Gastrocnemius medialis (tissue), 4 donors: ENCODE measurements at places on chromosomes 2 and 18. TPM values are rescaled to one million over a fixed set of nuclear protein-coding genes. Genes with fewer than 3 reads are reported as not detected.
A peak's percentile ranks its signal among the peaks of the same experiment; 100 is the strongest.

GRCh38 chr18:21342372-21342771 lies 100.3 kb downstream of the GREB1L start:
- H3K4me3 ChIP-seq: no peak overlapping the region
- H3K27me3 ChIP-seq: no peaks in the 10 kb centered on the region
- no peaks in the 10 kb centered on the region for H3K4me1 ChIP-seq
- no peak for DNase-seq

DNA sequence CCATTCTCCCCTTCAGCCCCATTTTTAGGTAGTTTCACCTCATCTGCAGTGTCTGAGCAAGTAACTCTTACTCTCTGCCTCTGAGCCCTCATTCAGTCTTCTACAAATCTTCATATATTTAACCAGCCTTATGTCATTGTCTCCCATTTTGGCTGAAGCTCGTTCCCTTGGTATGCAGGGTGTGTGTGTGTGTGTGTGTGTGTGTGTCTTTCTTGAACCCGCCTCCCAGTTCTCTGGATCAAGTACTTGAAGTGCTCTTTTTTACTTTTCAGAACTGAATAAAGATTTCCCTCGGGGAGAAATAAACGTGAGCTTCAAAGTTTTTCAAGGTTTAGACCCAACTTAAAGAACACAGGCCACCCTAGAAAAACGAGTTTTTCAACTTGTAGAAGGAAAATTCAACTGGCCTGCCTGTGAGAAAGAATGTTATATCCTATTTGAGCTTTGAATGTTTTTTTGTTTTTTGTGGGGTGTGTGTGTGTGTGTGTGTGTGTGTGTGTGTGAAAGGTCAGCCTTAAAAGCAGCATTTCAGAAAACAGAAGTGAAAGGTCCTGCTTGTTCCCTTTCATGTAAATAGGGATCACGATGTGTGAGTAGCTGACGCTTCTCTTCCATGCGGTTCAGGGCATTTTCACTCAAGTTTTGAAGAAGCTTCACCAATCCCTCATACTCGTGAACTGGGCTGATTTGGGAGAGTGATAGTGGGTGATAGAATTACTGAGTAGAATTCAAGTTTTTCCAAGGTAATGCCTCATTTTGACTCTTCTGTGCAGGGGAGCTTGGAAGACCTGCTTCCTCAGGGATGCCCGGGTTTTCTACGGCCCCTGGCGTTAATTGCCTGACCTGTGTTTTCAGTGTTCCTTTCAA lies 50.6 kb upstream of the EML6 start:
- H3K27me3 ChIP-seq: no peaks in the 10 kb centered on the region
- peak overlapping the region; percentile 81 for H3K27ac ChIP-seq
- H3K4me1 ChIP-seq: peaks cover 18% of the 10 kb centered on the region
- no peak for DNase-seq

DNA sequence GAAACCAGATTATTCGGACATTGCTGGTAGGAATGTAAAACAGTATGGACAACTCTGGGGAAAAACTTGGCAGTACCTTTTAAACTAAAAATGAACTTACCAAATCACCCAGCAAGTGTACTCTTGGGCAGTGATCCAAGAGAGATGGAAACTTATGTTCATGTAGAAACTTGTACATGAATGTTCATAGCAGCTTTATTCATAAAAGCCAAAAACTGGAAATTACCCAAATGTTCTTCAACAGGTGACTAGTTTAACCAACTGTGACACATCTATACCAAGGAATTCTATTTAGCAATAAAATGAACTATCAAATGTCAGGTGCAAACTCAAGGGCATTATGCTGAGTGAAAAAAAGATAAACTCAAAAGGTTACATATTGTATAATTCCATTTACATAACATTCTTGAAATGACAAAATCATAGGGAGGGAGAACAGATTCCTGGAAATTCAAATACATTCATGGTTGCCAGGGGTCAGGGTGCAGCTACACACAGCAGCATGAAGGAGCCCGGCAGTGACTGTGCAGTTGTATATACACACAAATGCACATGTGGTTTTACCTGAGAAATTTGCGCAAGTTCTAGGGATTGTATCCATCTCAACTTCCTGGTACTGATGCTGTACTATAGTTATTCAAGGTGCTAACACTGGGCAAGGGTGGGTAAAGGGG lies 3.5 kb upstream of the RNU4ATAC start:
- H3K27me3 ChIP-seq: no peaks in the 10 kb centered on the region
- peak overlapping the region; percentile 94 for H3K27ac ChIP-seq
- DNase-seq: no peak
- no peak overlapping the region for H3K4me3 ChIP-seq
- H3K4me1 ChIP-seq: peaks cover 45% of the 10 kb centered on the region
- no peaks in the 10 kb centered on the region for H3K36me3 ChIP-seq

GRCh38 chr2:147588191-147588590 lies 256.6 kb upstream of the ACVR2A start:
- H3K27me3 ChIP-seq: no peaks in the 10 kb centered on the region
- H3K27ac ChIP-seq: no peak overlapping the region
- no peaks in the 10 kb centered on the region for H3K4me1 ChIP-seq
- no peak for DNase-seq
- no peaks in the 10 kb centered on the region for H3K36me3 ChIP-seq

DNA sequence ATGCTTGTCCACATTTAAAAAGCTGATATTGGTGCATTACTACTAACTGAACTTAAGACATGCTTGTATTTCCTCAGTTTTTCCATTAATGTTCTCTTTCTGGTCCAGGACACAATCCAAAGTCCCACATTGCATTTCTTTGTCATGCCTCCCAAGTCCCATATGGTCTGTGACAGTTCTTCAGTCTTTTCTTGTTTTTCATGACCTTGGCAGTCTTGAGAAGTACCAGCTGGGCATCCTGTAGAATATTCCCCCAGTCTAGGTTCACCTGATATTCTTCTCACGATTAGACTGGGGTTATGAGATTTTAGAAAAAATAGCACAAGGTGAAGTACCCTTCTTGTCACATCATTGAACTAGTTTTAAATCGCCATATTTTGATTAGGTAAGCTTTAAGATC lies 10.3 kb upstream of the ZBTB14 start:
- H3K27me3 ChIP-seq: no peaks in the 10 kb centered on the region
- no peaks in the 10 kb centered on the region for H3K4me1 ChIP-seq
- DNase-seq: no peak
- no peak overlapping the region for H3K4me3 ChIP-seq
- no peaks in the 10 kb centered on the region for H3K36me3 ChIP-seq
- H3K27ac ChIP-seq: no peak overlapping the region

DNA sequence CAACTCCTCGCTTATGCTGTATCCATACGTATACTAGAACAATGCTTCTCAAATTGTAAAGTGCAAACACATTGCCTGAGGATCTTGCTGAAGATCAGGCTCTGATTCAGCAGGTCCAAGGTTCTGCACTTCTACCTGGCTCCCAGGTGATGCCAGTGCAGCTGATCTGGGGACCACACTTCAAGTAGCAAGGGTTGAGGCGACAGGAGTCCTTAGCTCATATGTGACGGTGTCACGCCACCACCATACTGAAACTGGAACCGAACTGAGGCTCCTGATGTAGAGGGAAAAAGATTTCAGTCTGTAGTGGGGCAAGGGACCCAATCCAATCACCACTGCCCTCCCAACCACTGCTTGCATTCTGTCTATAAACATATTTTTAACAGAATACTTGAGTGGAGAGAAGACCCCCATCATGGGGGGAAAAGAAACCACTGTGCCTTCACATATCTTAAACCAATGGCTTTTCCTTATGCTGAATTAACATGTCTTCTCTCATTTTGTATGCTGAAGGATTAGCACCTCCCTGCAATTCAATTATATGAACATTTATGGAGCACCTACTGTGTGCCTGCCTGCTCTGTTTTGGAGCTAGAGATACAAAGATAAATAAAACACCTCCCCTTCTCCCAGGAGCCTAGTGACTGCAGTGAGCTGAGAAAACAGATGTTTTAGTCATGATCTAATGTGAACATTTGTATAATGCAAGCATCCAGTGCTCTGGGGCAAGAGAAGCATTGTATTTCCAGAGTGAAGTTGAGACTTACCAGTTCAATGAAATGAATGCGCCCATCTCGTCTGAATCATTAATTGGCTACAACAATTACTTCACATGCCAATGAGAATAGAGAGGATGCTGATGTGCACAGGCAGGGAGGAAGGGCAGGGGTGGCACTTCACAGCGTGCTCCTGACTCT lies 6.6 kb upstream of the ASAP2 start:
- no peaks in the 10 kb centered on the region for H3K4me1 ChIP-seq
- H3K27ac ChIP-seq: no peak overlapping the region
- H3K27me3 ChIP-seq: peaks cover 4% of the 10 kb centered on the region
- no peak for DNase-seq
- H3K36me3 ChIP-seq: no peaks in the 10 kb centered on the region
- no peak overlapping the region for H3K4me3 ChIP-seq

- H3K4me3 ChIP-seq: no peak overlapping the region
- no peaks in the 10 kb centered on the region for H3K27me3 ChIP-seq
- H3K4me1 ChIP-seq: no peaks in the 10 kb centered on the region
- no peak for DNase-seq
- no peaks in the 10 kb centered on the region for H3K36me3 ChIP-seq
Measured at GRCh38 chr2:124698979-124699565, 674.0 kb downstream of the CNTNAP5 start.

GRCh38 chr2:213199871-213200270 lies 48.5 kb upstream of the IKZF2 start:
- H3K27me3 ChIP-seq: no peaks in the 10 kb centered on the region
- H3K36me3 ChIP-seq: no peaks in the 10 kb centered on the region
- H3K4me3 ChIP-seq: no peak overlapping the region

GRCh38 chr2:199458009-199458805 lies 468 bp upstream of the SATB2 start:
- no peak for DNase-seq
- peaks cover 22% of the 10 kb centered on the region for H3K4me1 ChIP-seq
- H3K27me3 ChIP-seq: peaks cover 71% of the 10 kb centered on the region
- peak overlapping the region; percentile 77 for H3K27ac ChIP-seq

GRCh38 chr2:232444409-232445148 lies 11.4 kb upstream of the ALPI start:
- DNase-seq: no peak
- H3K27ac ChIP-seq: peak overlapping the region; percentile 18
- peaks cover 3% of the 10 kb centered on the region for H3K4me1 ChIP-seq
- no peaks in the 10 kb centered on the region for H3K27me3 ChIP-seq
- no peaks in the 10 kb centered on the region for H3K36me3 ChIP-seq
- no peak overlapping the region for H3K4me3 ChIP-seq

DNA sequence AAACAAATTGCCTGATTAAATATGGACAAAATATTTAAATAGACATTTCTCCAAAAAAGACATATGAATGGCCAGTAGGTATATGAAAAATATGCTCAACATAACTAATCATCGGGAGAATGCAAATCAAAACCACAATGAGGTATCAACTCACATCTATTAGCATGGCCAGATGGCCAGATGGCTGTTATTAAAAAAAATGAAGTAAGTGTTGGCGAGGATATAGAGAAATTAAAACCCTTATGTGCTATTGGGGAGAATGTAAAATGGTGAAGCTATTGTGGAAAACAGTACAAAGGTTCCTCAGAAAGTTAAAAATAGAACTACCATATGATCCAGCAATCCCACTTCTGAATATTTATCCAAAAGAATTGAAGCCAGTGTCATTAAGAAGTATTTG lies 272.3 kb upstream of the ZNF804A start:
- H3K36me3 ChIP-seq: no peaks in the 10 kb centered on the region
- no peak overlapping the region for H3K27ac ChIP-seq
- no peaks in the 10 kb centered on the region for H3K27me3 ChIP-seq

DNA sequence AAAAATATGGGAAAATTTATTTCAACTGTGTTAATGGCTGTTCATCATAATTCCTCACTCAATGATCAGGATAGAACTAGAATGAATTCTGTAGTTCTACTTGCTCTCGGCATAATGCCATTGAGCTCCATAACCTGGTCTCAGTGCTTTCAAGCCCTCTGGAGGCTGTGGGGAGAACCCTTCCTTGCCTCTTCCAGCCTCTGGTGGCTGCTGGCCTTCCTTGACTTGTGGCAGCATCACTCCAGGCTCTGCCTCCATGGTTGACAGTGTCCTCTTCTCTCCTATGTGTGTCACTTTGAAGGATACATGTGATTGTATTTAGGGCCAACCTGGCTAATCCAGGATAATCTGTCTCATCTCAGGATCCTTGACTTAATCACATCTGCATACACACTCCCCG lies 26.9 kb upstream of the CABYR start:
- no peaks in the 10 kb centered on the region for H3K27me3 ChIP-seq
- no peaks in the 10 kb centered on the region for H3K36me3 ChIP-seq
- no peaks in the 10 kb centered on the region for H3K4me1 ChIP-seq
- no peak for DNase-seq

DNA sequence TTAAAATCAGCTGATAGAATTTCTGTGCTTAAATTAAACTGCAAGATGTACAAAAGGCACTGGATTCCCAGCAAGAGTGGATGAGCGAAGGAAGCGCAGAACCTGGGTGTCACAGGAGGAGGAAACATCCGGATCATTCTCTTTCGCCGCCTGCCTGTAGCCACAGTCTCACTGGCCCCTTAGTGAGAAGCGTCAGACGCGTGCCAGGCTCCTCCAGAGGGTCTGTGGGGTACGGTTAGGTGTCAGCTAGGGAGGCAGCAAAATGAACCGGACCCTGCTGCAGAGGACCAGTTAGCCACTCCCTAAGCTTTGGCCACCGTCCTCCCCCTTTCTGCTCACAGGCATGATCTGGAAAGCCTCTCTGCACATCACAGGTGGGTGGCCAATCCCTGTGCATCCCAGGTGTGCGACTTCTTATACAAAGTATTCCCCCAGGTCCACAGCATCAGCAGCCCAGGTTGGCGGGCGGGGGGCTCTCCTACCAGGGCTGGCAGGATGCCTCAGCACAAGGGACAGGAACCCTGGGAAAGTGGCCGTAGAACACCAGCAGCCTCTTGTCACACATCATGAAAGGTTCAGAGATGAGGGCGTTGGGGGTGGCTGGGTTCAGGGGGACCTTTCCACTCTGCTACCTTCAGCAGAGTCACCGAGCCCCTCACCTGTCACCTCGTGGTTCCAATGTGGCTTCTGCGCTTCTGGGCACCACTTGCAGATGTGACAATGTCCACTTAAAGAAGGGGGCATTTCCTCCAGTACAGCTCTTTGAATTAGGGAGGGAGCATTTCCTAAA lies 61.1 kb upstream of the SLC66A3 start:
- H3K4me1 ChIP-seq: peaks cover 19% of the 10 kb centered on the region
- H3K27me3 ChIP-seq: no peaks in the 10 kb centered on the region
- H3K4me3 ChIP-seq: no peak overlapping the region
- H3K27ac ChIP-seq: no peak overlapping the region

DNA sequence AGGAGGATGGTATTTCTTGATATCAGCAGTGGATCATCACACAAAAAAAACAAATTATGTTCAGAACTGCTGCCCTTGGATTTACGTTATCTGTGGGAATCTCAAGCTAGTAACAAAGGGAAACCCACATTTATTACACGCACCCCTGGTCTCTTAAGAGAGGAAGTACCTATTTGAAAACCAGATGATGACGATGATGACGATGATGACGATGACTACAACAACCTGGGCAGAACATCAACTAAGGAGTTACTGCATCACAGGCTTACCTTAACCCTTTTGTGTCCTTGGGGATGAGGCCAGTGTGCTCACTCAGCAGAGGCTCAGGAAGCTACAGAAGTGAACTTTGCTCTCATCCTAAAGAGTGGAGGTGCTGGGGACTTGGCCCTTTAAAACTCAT lies 169.4 kb downstream of the FSHR start:
- no peak overlapping the region for H3K4me3 ChIP-seq
- H3K4me1 ChIP-seq: no peaks in the 10 kb centered on the region
- no peak for DNase-seq
- no peaks in the 10 kb centered on the region for H3K27me3 ChIP-seq

INHBB gene
- total RNA-seq: 11.8 TPM

CCNT2 gene
- 28.4 TPM for total RNA-seq

ELOA2 gene
- 0.80 TPM for total RNA-seq

ATOH8 gene
- 131 TPM for total RNA-seq
